ENCODE measurements at places on chromosomes 5 and 9. TPM values are rescaled to one million over a fixed set of nuclear protein-coding genes. Genes with fewer than 3 reads are reported as not detected.

Gene RHOBTB3
- total RNA-seq: 337 TPM

Gene EGR1
- total RNA-seq: 8.8 TPM

Gene GARIN3
- not detected for total RNA-seq

Gene TMC1
- total RNA-seq: not detected

Gene TSSK1B
- 0.50 TPM for total RNA-seq

Gene SUSD1
- 14.6 TPM for total RNA-seq

Gene PDGFRB
- total RNA-seq: 151 TPM

All from fibroblast of lung (primary cell).